Renal cortical epithelial cell (primary cell): ENCODE measurements at places on chromosomes 13 and 19. TPM values are rescaled to one million over a fixed set of nuclear protein-coding genes. Genes with fewer than 3 reads are reported as not detected.

HSPB6 gene
- total RNA-seq, result 0.52 and 0.65 TPM in 2 replicates

DNA sequence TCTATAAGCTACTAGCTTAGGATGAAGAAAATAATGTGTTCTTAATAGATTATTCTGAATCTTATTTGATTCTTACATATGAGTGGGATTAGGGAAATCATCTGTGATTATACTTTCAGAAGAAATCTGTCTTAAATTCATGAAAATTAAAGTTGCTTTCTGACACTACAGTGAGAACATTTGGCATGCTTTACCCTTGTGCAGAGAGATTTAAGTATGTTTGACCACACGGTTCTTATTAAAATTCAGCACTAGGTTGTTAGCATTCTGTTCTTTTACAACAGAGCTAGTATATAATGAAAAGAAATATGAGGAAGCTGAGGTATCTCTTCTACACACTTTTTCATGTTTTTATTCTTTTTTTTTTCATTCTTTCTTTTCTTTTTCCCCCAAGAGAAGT lies 2723.9 kb downstream of the PCDH9 start:
- DNase-seq, result no peak

DNA sequence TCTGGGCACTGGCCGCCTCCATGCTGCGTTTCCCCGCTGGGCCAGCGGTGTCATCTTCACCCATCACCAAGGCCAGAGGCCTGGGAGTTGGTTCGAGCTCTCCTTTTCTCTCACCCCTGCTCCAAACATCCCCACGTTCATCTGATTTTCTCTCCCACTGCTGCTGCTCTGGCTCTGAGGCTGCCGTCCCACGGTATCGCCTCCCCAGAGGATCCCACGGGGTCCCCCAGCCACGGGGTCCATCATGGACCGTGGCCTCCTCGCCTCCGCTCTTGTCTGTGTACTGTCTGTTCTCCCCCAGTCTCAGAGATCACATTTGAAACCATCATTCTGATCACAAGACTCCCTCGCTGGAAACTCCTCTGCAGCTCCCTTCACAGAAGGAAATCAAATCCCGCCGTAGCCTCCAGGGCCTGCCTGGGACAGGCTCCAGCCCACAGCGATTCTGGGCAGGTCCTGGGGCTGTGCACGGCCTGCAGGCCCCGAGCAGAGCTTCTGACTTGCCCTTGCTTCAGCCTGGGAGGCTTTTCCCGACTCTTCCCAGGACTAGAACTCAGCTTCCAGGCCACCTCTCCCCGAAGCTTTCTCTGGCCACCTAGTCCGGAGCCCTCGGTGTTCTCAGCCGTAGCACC lies 64.2 kb downstream of the SOX1 start:
- DNase-seq, result no peak

- no peak for DNase-seq
Observed at GRCh38 chr19:5805462-5806132, 730 bp downstream of the NRTN start.

- DNase-seq, result peak; percentile 47
Observed at GRCh38 chr13:85806553-85807175, 7.4 kb upstream of the SLITRK6 start.

DNA sequence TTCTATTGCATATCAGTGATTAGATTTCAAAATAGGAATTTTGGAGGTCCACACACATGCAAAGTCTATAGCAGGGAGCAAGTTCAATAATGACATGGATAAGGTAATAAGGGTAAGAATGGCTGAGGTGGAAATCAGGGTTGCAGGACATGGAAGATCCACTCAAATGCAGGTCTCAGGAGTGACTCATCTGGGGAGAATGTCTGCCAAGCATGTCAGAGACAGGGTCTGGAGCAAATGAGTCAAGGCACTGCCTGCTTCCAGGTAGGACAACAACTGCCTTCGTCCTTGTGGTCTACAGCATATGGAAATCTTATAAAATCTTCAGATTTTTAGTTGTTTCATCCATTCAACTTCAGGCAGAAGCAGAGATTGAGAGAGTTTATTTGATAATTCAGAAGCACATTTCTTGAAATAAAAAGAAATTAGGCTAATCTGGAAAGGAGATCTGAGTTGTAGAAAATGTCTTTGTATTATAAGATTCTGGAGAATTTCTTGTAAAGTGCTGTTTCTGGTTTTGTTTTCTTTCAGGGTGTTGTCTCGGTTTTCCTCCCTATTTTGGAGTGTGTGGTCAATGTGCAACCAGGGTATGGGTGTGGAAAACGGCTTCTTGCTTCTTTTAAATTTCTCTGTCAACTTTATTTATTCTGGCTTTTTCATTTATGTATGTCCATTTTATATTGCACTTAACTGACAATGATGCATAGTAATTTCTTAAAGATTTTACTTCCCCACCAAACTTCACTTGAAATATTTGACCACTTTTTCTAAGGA lies 748.8 kb downstream of the LIG4 start:
- DNase-seq, result peak; percentile 94

DNA sequence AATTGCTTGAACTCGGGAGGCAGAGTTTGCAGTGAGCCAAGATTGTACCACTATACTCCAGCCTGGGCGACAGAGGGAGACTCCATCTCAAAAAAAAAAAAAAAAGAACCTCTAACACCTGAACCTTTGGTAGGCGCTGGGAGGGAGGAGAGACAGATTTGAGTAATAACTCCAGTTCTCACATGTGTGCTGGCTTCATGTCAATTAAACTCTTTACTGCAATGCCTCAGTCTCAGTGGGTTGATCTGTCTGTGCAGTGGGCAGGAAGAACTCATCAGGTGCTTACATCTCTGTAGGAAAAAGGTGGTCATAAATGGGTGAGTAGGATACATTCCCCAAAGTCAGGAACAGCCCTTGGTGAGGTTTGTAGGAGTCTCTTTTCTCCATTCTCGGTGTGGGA lies 85.1 kb upstream of the ABCC4 start:
- no peak for DNase-seq
